ENCODE measurements at places on chromosomes 16 and 17.

DNA sequence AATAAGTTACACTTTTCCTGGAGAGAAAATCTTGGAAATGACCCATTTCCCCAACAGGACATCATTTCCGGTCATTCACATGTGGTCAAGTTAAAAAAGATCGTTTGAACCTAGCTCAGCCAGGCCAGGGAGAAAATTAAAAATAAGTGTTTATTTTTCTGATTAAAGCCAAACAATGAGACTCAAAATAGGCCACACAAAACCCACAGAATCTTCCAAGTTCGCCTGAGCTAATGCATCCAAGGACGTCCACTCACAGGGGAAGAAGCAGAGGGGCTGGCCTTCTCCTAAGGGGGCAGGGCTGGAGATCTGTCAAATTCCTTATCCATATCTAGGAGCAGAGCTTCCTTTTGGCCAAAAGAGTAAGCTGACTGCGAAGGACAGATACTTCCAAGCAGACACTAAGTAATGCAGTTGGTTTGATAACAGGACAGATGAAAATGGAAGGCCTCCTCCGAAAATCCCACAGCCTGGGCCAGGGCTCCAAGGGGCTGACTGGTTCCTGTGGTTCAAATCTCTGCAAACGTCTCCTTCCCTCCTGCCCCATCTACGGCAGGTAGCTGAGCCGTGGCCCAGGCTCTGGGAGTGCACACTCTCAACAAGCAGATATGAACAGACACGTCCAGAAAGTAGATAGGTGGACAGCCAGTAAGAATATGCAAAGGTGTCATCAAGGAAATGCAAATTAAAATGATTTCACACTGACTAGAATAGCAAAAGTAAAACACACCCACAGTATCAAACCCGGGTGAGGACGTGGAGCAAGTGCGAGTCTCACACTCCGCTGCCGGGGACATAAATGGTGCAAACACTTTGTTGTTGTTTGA is 98.5 kb downstream of the MRM3 start:
- DNase-seq = peak; percentile 89

- peak; percentile 54 for DNase-seq
Measured at GRCh38 chr17:44219616-44220212, at the start of gene UBTF. Gene UBTF (minus strand): TSS chr17:44219675. CDS start chr17:44218229, 1,446 bp downstream.

GRCh38 chr16:30094541-30095165 is 1.4 kb downstream of the YPEL3 start:
- no peak for DNase-seq

DNA sequence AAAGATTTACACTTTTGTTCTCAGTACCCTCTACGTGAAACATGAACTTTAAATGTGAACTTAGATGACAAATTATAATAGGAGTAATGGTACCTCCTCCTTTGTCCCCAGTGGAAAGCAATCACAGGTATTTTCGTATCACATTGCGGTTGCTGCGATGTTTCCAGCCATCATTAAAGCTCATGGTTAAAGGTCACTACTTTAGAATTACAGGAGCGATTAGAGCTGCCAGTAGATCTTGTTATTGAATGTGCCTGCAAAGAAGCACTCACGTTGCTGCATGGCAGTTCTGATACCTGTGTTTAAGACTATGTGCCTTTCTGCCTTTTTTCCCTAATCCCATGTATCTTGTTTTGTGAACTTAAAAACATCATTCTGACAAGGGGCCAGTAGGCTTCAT is 301.0 kb downstream of the CPPED1 start:
- DNase-seq = no peak

DNA sequence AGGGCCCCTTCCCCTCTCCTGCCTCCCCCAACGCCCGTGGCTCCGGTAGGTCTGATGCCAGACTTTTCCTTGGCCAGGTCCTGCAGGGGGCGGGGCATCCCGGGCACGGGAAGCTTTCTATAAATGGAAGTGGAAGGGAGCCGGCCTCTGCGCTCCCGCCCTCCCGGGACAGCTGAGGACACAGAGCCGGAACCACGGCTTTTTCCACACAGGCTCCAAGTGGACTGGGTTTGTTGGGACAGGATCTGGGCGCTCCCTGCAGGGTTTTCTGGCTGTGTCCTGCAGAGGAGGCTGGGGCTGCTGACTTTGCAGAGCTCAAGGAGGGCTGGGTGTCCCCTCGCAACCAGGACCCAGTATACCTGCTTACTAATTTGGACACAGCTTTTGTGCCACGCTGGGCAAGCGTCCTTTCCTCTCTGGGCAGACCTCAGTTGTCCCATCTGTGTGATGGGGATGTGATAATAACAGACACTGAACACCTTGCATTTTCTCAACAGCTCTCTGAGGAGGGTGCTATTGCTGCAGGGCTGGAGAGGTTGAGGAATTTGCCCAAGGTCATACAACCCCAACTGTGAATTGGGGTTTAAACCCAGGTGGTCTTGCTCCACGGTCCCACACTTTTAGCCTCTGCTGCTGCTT is 1.8 kb downstream of the TNS4 start:
- DNase-seq = peak; percentile 58

DNA sequence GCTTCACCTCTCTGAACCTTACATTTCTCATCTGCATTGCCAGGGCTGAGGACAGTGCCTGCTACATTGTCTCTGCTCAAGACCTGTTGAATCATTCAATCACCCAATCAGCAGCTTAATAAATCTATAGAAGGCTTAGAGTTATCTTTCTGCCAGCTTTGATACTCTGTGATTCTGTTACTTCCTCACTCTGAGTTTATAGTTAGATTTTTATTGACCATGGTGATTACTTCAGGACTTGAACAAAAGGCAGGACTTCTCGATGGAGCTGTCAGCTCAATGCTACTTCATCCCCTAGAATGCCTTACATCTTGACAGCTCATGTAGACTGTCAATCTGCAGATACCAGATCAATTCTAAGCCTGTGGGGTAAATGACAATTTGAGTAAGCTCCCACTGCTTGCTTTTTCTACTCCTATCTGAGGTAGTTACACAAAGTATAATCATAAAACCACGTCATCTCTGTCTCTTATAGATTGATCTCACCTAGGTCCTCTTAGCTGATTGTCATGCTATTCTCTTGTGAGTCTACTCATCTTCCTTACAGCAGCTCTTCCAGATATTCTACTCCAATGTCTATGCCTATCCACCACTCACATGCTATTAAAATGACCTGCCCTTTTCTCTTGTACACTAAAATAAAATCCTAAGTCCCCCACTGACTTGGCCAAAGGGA is 318.3 kb upstream of the CA10 start:
- no peak for DNase-seq

DNA sequence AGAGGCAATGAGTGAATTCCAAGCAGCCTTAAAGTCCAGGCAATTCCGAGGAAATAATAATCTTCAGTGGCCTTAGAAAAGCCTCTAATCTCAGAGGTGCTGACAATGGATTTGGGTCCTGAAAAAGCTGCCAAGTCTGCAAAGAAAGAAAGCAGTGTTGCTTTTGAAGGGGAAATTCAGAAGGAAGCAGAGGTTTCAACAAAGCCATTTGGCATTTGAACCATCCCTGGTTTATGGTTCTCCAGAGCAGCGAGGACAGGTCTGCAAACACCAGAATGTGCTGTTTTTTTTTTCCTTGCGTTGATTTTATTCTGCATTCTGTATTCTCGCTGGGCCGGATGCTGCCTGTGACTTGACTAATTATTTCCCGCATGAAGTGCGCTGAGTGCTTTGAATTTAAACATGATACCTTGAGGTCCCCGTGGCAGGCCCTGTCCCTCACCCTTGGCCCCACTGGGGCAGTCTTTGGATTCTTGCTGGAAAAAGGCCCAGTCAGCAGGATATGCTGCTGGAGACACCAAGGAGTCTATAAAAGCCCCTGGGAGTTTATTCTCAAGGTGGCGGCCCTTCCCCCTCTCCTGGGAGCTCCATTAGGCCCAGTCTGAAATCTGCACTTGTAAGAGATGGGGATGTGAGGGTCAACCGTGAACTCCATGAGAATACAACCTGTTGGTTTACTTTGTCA is 338.3 kb downstream of the HAPSTR1 start:
- DNase-seq = no peak

DNA sequence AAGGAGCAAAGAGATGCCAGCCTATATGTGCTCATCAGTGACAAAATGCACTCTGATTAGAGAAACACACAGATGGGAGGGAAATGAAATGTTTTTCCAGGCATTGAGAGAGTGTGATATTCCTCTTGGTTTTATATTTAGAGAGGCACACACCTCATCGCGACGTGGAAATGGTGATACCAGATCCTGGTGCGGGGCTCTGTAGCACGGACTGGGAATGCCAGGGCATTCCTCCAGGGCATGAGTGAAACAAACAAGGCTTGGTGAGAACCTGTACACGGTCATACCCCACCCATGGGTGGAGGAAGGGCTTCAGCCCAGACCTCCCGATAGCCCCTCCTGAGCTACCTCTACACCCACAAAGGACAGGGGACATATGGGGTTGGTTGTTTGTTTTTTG is 280.2 kb downstream of the C16orf95 start:
- DNase-seq = no peak

- no peak for DNase-seq
Measured at GRCh38 chr16:72875291-72876031, 172.5 kb downstream of the ZFHX3 start.

DNA sequence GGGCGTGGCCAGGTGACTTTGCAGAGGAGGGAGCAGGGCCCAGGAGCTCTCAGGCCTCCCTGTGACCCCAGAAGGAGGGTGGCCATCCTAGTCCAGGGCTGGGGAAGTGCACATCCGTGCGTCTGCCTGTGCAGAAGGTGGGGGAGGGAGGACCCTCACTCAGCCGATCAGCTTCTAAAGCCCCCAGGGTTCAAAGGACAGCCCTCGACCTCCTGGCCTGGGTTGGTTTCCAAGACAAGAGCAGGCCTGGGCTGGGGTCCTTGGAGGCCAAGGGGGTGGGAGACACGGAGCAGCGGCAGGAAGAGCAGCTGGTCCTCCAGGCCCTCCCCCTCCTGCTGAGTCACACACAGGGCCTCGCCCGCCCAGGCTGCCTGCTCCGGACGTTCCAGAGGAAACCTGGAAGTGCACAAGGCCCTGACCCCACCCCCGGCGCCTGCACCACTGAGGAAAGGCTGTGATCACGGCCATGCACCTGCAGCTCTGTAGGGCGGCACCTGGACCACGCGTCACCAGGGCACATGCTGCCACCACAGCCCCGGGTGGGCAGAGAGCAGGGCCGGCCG is 67.1 kb upstream of the ZNF469 start:
- peak; percentile 82 for DNase-seq

GRCh38 chr17:21360048-21360447 is 16.1 kb upstream of the KCNJ12 start:
- no peak for DNase-seq

GRCh38 chr16:69564845-69565670 is 708 bp upstream of the NFAT5 start:
- peak; percentile 49 for DNase-seq

DNA sequence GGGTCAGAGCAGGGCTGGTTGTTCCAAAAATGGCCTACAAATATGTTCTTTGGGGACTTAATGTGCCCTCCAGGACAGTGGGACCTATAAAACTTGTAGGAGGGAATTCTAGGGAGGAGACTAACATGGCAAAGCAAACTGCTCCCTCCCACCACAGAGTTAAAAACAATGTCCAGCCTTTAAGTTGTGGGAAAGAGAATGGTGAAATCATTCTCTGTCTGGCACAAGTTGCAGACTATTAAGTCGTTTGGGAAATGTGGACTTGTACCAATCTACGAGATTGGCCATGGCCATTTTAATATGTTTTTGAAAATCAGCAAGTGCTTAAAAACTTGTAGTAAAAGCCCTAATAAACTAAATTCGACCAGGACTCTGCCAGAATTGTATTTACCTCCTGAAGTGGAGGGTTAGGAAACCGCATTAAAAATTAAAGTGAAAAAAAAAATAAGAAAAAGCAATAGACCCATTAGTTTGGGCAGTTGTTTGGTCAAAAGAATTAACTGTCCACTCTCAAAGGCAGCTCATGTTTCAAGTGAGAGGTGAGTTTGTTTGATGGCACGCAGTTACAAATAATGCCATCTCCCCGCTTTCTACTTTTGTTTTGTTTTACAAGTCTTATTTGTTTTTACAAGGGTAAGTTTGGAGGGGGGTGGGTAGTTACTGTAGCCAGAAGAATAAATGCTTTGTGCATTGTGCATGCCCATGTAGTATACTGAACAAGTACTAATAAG is 32.4 kb downstream of the ANKFN1 start:
- peak; percentile 5 for DNase-seq

GRCh38 chr16:68991075-68991474 is 114.4 kb upstream of the HAS3 start:
- no peak for DNase-seq

GRCh38 chr17:3004150-3004801 is 59.1 kb downstream of the OR1D5 start:
- peak; percentile 99 for DNase-seq

GRCh38 chr17:75490173-75490743 is 25.1 kb downstream of the CASKIN2 start:
- DNase-seq = no peak

DNA sequence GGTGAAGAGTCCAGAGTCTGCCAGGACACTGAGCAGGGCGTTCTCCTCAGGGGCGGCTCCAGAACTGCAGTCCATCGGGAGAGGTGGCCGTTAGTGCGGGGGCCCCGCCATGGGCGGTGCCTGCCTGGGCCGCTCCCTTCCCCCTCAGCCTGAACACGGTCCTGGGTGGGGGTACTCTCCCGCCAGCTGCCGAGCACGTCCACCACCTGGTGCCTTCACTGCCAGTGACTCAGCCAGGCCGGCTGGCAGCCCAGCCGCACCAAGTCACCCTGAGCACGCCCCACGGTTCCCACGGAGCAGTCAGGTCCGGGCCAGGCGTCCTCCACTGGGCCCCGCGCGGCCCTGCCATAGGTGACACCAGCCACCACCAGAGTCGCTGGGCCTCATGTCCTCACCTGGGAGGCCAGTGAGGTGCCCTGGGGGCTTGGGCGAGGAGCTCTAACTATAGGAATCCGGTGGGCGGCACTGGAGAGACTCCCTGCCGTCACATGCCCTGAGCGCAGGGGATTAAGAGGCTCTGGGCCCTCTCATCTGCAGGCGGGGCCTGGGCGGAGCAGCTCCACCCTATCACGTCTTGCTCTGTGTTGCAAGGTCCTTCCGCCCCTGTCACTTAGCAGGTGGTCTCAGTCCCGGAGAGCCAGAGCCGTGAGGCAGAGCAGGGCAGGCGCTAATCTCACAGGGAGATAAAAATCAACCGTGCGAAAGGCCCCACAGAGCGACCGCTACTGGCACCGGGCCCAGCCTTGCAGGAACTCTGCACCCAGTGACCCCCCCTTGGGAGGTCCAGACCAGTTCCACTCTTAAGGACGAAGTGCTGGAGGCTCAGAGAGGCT is 14.3 kb downstream of the PIEZO1 start:
- DNase-seq = peak; percentile 64

- no peak for DNase-seq
Measured at GRCh38 chr16:72201387-72201786, 29.4 kb upstream of the PMFBP1 start.

DNA sequence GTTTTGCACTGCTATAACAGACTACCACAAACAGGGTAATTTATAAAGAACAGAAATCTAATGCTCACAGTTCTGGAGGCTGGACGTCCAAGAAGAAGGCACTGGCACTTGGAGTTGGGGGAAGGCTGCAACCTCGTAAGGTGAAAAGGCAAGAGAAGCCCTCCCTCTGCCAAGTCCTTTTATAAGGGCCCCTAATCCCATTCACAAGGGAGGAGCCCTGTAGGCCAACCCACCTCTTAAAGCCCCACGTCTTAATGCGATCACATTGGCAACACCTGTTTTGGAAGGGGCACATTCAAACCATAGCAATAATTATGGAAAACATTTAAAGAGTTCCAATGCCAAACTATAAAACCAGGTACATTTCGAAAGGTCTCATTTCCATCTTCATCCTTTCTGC is 5.2 kb downstream of the PKD1L3 start:
- no peak for DNase-seq

All from endothelial cell of umbilical vein (primary cell).